ENCODE measurements at places on chromosomes 1 and 21.

DNA sequence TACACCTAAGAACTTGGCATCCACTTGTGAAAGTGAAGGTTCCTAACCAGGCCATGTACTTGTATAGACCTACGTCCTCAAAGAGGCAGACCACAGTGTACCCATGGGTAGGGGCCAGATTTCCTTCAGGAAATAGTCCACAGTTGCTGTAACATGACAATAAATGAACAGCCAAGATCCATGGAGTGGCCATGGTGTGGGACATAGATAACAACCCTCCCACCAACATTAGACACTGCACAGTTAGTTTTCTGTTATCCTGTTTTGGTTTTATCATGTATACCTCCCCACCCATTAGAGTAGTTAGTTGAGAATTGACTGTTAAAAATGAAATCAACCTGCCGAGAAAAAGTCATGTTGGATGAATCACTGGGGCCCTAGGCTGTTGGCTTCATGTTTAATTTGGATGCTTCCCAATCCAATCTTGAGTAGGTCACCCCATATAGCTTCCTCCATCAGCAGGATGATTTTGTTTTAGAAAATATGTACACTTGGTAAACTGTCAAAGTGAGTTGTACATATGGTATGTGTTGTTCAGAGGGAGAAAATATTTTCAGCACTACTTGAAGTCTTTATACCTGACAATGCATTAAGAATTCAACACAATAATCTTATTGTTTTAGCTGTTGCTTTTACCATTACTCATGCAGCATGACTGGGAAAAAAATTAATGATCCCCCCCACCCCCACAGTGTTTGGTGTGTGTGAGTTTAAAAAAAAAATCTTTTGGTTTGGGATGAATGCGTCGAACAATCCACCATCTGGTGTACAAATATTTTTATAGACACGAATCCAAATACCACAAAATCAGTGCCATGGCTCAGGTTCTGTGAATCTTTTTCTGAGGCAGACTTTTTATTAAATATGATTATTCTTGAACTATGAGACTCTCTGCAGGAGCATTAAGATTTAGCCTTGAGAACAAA is 88.3 kb upstream of the ARHGAP29 start:
- DNase-seq: no peak

DNA sequence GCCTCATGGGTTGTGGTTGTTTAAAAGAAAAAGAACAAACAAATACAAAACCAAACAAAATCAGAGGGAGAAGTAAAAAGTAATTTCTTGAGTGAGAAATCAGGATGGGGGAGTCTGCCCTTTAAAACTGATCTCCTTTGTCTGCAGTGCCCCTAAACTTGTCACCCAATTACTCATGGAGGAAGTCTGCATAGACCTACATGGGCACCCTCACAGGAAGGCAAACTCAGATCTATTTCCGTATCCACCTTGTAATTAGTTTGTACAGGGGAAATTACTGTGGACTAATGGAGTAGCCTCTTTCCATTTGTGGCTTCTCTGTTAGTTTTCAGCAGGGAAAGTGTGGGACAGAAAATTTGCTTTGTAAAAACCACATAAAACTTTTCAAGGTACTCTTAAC is 600.4 kb downstream of the ADGRL2 start:
- no peak for DNase-seq

DNA sequence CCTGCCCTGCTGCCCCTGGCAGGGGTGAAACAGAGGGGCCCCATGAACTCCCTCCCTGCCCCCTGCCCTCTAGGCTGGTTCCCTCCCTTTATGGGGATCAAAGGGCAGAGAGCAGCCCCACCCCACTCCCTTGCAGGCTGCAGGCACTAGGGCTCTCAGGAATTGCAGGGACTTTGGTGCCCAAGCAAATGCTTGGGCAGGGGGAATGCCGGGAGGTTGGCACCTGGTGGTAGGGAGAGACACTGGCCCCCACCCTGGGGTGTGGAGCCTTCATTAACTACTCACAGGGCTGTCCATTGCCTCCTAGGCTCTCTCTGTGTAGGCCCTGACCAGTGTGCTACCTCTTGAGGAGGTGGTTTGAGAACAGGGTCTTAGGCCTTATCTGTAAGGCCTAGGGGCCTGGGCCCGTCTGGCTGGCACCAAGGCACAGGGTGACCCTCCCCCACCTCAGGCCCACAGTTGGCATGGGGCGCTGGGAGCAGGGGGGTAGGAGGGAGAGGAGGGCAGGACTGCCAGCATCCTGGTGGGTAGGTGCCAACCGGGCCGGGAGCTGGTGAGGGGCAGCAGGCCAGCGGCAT is 4.7 kb downstream of the ZBTB7B start:
- no peak for DNase-seq

DNA sequence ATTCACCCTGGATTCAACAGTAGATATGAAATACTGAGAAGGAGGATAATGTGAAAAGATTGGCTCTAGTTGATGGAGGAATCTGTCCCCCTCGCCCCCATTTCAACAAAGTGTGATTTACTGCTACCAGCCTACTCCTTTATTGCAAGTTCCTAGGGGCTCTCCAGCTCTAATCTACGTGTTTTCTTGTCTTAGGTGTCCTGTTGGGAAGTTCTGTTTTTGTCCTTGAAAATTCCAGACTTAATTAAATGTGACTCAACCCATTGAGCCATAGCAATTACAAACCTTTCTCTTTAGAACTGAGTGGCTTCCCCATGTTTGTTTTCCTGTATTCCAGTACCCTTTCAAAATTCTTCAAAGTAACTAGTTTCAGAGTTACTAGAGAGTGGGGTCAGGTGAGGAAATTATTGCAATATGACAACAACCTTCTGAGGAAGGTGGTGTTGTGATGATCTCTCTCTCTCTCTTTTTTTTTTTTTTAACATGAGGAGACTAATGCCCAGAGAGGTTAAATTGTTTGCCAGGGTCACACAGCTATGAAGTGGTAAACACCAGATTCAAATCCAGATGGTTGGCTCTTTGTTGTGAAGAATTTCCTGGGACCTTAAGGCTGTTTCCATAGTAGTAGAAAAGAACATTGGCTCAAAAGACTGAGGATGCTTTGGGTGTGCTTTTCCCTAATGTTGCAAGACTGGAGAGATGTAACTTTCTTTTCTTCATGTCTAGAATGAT is 3.5 kb downstream of the RGL1 start:
- no peak for DNase-seq
